Activated CD8-positive, alpha-beta memory T cell treated with anti-CD3 and anti-CD28 coated beads, Interleukin-2, amount 10 ng/mL, durations not matched to agents 7 days and 5 days (primary cell): ENCODE measurements at places on chromosomes 1 and 21. TPM values are rescaled to one million over a fixed set of nuclear protein-coding genes. Genes with fewer than 3 reads are reported as not detected.

The RIMS3 gene
- 5.3 TPM for total RNA-seq

DNA sequence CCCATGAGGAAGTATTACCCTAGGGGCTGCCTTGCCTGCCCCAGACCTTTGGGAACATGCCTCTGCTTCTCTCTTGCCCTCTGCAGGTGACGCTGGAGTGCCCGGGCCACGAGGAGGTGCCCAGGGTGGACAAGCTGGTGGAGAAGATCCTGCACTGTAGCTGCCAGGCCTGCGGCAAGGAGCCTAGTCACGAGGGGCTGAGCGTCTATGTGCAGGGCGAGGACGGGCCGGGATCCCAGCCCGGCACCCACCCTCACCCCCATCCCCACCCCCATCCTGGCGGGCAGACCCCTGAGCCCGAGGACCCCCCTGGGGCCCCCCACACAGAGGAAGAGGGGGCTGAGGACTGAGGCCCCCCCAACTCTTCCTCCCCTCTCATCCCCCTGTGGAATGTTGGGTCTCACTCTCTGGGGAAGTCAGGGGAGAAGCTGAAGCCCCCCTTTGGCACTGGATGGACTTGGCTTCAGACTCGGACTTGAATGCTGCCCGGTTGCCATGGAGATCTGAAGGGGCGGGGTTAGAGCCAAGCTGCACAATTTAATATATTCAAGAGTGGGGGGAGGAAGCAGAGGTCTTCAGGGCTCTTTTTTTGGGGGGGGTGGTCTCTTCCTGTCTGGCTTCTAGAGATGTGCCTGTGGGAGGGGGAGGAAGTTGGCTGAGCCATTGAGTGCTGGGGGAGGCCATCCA, 7.8 kb upstream of the HTR6 start:
- no peaks in the 10 kb centered on the region for H3K36me3 ChIP-seq
- peaks cover 2% of the 10 kb centered on the region for H3K27me3 ChIP-seq
- DNase-seq, result no peak
- no peak overlapping the region for H3K27ac ChIP-seq
- no peak overlapping the region for H3K4me3 ChIP-seq
- peaks cover 13% of the 10 kb centered on the region for H3K4me1 ChIP-seq

GRCh38 chr21:41671859-41672542, 94.9 kb downstream of the RIPK4 start:
- peaks cover 16% of the 10 kb centered on the region for H3K4me1 ChIP-seq
- DNase-seq, result peak; percentile 55
- peak overlapping the region; percentile 67 for H3K27ac ChIP-seq
- H3K27me3 ChIP-seq, result peaks cover 24% of the 10 kb centered on the region

DNA sequence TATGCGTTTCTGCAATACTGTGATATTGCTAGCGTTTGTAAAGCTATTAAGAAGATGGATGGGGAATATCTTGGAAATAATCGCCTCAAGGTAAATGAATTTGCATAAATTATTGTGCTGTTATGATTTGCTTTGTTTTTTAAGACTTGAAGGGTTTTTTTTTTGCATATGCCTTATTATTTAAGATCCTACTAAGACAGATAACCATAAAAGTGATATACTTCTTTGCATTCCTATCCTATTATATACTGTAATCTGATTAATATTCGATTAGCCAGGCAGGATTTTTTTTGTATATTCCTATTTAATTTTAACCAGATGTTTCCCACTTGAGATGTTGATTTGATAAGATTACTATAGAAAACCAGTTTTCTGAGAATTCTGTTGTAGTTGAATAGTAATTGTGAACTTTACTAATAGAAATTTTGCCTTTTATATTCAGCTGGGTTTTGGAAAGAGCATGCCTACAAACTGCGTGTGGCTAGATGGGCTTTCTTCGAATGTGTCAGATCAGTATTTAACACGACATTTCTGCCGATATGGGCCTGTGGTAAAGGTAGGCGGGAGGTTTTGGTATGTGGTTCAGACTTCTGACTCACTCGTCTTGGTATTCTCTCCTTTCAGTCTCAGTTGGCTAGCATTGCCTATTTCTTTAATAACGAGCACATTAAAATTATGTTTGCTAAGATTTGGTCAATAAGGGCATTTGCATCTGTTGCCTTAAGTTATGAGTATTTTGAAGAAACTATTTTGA, 56.8 kb downstream of the ZBTB17 start:
- DNase-seq, result peak; percentile 94
- peak overlapping the region; percentile 35 for H3K27ac ChIP-seq
- peaks cover 48% of the 10 kb centered on the region for H3K4me1 ChIP-seq
- peak overlapping the region; percentile 12 for H3K4me3 ChIP-seq
- no peaks in the 10 kb centered on the region for H3K27me3 ChIP-seq

DNA sequence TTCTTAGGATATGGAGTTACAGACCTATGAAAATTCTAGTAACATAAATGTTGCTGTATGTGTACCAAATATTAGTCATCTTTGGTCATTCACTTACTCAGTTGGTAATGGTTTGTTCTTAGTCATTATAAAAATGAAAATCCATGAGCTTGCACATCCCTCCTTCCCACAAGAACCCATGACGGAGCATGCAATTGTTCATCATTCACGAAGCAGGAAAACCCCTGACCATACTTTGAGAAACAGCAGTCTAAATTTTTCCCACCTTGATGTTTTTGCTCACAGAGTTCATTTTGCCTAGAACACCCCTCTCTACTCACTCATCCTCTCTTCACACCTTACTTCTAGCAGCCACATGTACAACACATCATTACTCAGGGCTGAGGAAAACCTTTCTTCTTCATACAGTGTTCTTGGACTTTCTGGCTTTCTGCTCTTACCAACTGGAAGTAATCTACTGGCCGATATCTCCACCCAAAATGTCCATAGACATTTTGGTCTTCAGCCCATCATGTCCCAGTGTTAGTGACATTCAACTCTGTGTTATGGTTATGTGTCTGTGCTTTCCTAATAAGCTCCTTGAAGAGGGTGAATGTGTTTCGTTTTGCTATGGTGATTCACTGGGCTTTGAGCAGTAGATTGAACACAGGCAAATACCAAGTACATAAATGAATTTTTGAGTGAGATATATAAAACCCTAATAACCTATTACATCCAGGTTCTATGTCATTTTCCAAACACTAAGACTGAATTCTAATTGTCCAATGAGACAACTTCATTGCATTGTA, 189.9 kb downstream of the ZC3H11B start:
- DNase-seq, result no peak
- H3K27me3 ChIP-seq, result peaks cover 2% of the 10 kb centered on the region
- no peak overlapping the region for H3K27ac ChIP-seq
- H3K4me3 ChIP-seq, result no peak overlapping the region
